ENCODE measurements at places on chromosomes 13 and 19.

- no peak for DNase-seq
These were observed 48.6 kb upstream of the TRPC4 start for GRCh38 chr13:37918116-37918714.

DNA sequence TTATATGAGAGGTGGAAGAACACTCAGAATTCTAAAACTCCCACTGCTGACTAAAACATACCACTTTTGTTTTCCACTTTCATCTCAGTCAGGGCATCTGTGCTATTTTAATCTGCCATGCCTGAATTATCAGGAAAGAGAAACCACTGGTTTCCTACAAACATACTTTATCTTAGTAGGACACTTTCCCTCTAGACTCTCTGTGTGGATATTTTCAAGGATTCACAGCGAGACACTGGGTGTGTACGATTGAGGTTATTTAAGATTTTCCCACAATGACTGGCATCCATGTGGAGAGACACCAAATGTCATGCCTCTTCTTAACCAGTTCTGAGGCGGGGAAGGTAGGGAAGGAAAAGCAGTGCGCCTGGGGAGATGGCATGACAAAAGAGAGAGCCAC, 212.2 kb downstream of the ENOX1 start:
- no peak for DNase-seq

DNA sequence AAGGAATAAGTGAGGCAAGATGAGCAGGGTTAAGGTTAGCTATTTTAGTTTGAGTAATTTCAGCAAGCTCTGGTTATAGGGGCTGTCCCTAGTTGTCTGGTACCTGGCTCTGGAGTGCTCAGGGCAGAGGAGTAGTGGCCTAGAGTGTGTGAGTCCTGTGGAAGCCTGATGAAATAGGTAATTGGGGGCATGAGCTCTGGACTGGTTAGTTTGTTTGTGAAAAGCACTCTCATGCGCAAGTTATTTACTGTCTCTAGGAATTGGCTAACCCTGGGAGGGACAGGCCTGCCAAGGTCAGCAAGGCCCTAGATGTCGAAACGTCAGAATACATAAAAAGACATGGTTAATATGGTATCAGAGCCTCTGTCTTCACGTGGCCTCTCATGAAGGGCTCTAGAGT, 900.1 kb downstream of the PCDH17 start:
- DNase-seq = no peak

DNA sequence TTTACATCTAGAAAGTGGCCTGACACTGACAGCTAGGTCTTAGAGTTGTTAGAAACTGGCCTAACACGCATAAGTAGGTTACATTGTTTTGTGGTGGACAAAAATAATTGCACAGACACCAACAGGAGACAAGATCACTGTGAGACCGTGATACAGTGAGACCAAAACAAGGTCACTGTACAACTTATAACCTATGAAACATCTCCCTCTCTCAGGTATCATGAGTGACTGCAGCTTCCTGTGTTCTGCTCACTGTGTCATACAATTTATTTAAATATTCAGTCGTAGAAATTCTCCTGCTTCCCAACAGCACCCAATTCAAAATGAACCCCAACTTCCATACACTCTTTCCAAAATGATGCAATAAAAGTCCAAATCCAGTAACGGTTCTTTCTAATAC, 2165.2 kb downstream of the PCDH9 start:
- no peak for DNase-seq

- no peak for DNase-seq
These were observed at the start of gene SLC17A7 for GRCh38 chr19:49441210-49441959. Gene SLC17A7 (minus strand): TSS chr19:49441527. CDS start chr19:49441379, 148 bp downstream.

DNA sequence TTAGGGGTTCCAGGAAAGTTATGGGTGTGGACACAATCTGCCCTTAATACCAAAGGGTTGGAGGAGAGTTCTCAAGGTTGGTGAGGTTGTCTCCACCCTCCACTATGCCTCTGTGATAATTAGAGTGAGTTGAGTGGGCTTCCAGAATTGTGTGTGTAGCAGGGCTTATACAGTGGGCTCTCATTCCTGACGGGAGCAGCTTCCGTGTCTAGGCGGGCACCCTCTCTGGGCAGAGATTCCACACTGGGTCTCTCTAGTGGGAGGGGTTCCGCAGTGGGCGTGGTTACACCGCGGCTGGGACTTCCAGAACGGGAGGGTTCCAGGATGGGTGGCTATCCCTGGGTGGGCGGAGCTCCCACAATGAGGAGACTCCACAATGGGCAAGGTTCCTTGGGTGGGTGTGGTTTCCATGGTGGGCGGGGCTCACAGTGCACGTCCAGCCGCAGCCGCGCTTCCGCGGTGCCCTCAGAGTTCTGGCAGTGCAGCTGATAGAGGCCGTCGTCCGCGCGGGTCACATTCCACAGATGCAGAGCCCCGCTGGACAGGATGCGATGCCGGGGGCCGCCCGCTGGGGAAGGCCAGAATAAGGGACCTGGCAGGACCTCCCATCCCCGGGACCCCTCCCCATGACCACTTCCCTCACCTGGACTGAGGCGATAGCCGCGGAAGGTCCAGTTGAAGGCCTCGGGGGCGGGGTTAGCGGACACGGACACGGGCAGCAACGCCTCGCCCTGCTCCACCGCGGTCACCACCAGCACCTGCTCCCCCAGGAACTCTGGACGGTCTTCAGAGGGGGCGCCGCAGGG, 8.4 kb downstream of the NPHS1 start:
- DNase-seq = no peak

DNA sequence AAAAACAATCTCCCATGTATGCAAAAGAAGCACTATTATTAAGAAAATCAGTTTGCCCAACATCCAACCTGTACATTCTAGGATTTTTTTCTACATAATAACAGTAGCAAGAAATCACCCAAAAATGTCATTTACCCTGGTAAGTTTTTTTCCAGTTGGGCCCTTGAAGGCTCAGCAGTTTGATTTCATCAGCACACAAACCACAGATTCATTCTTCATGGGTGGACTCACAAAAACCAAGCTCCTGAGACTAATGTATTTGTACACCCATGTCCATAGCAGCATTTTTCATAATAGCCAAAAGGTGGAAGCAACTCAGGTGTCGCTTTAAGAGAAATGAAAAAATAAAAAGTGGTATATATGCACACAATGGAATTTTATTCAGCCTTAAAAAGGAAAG, 210.1 kb downstream of the TBC1D4 start:
- no peak for DNase-seq

DNA sequence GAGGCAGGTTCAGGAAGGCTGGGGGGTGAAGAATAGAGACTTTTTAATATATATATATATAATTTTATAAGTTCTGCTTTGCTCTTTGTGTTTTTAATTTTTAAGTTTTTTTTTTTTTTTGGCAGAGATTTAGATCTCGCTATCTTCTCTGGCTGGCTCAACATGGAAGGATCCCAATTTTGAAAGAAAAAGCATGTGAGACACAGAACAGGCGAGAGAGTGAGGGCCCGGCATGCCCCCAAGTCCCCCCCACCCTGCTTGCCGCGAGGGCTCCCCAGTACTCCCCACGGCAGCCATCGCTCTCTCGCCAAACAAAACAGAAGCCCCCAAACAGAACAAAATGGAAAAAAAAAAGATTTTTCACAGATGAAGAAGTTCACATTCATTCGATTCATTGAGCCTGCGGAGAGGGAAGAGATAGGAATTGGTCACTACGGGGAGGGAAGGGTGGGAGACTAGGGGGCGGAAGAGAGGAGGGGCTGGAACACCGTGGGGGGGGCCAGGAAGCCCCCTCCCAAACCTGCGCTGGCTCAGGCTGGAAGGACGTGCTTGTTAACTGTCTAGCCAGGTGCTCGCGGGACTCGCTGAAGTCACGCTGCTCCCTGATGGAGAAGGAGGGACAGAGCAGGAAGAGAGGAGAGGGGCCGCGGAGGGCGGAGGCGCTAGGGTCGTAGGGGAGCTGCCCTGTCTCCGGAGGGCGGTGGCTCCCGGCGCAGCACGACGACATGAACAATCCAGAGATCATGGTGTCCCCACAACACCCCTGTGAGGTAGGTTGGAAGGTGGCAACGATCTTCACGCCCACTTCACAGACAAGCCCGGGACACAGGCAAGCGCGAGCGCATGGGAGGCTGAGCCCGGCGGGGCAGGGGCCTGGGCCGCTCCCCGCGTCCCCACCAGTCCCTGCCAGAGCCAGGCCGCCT, 10.6 kb downstream of the KHSRP start:
- DNase-seq = no peak

- DNase-seq = no peak
These were observed 9.1 kb upstream of the PSG6 start for GRCh38 chr19:42926781-42927180.

DNA sequence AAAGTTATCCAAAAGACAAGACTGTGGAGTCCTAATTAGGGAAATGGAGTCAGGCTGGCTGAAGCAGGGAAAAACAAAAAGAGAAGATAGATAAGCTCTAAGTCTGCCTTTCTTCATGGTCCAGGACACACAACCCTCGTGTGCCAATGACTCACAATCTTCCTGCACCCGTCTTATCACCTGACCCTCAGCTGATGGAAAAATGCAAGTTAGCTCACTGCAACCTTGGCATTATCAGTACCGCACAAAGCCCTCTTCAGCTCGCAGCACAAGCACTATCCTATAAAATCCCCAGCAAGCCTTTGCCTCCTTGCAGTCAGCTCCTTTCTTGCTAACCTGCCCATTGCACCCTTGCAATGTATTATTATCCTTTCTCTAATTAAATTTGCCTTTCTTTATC, 4.3 kb downstream of the OR7A5 start:
- no peak for DNase-seq
